Pancreas (tissue), 10 donors: ENCODE measurements at places on chromosomes 5 and 9. TPM values are rescaled to one million over a fixed set of nuclear protein-coding genes. Genes with fewer than 3 reads are reported as not detected.

SLC4A9 gene
- not detected for total RNA-seq

FBP1 gene
- total RNA-seq = 22.9 TPM

ABL1 gene
- total RNA-seq = 20.6 TPM

TDRD7 gene
- 4.1 TPM for total RNA-seq

EIF4E1B gene
- total RNA-seq = not detected

DND1 gene
- total RNA-seq = 0.37 TPM

GRCh38 chr5:122221857-122222256, 90.2 kb upstream of the SNCAIP start:
- no peak for DNase-seq

GRCh38 chr5:136060963-136061362, 32.2 kb downstream of the TGFBI start:
- DNase-seq = no peak

DNA sequence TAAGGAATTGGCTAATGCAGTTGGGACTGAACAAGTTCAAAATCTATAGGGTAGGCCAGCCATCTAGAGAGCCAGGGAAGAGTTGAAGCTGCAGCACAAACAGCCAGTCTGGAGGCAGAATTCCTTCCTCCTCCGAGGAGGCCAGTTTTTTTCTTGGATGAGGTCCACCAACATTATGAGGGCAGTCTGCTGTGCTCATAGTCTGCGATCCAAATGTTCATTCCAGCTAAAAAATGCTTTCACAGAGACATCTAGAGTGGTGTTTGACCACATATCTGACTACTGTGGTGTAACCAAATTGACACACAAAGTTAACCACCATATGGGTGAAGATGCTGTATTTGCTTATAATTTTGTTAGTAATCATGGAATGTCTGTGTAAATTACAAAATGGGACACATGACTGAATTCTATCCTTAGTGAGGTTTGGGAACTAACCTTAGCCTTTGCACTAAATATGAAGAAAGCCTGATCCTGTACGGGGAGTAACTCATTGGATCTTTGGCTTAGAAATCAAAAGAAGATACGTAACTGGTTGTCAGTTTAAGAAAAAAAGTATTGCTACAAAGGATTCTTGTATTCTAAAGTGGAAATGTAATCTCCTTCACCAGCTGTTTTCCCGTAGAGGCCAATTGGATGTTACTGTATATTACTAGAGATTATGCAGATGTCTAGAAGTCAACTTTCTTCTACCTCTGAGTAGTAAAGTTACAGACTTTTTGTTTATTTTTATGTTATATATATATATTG, 70.6 kb downstream of the SPIN1 start:
- no peak for DNase-seq

GRCh38 chr9:96020300-96020791, 144.9 kb downstream of the ERCC6L2 start:
- peak; percentile 52 for DNase-seq

- no peak for DNase-seq
These were observed 2042.6 kb upstream of the CDH6 start for GRCh38 chr5:29150840-29151239.

- DNase-seq = no peak
These were observed 290.9 kb upstream of the RGMB start for GRCh38 chr5:98482321-98483300.

DNA sequence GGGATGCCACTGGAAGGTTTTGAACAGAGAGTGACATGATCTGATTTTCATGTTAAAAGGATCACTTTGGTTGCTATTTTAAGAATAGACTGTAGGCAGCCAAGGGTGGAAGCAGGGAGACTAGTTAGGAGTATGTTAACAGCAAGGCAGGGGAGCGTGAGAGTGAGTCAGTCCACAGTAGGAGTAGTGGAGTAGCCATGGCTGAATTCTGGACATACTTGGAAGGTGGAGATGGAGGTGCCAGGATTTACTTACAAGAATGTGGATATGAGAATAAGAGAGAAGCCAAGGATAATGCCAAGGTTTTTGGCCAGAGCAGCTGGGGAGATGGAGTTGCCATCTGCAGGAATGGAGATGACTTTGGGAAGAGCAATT, 118.8 kb downstream of the GALNT10 start:
- no peak for DNase-seq

DNA sequence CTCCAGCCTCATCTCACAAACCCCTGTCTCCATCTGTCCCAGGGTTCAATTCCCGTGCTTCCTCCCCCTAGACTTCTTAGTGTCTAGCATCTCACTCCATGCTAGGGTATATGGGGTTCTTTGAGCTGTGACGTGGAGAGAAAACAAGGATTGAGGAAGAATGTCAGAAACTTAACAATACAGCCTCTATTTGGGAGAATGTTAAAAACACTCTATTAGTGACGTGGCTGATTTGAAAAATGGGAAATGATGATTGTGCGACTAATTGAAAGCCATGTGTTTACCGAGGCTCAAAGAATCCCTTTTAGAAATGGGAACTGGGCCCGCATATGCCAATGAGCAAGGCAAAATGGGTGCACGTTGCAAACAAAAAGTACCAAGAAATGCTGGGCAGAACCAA, 72.7 kb upstream of the TBC1D2 start:
- DNase-seq = no peak

GRCh38 chr5:127385936-127386335, 95.3 kb downstream of the MEGF10 start:
- DNase-seq = no peak

DNA sequence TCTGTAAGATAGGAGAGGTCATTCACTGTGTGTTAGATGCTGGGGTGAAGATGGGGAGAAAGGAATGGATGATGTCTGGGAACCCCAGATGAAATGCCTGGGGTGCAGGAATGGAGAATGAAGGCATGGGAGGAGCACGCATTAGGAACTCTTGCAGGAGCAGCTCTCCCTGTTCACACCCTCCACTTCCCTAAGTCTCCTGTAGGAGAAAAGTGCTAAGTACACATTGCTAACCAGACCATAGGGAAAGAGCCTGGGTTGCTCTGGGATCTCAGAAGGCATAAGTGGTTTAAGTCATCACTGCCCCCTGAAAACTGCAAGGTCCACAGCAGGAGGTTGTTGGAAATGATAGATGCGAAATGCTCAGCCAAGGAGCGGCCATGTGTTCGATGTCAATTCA, 163.1 kb downstream of the SEC61B start:
- DNase-seq = no peak

DNA sequence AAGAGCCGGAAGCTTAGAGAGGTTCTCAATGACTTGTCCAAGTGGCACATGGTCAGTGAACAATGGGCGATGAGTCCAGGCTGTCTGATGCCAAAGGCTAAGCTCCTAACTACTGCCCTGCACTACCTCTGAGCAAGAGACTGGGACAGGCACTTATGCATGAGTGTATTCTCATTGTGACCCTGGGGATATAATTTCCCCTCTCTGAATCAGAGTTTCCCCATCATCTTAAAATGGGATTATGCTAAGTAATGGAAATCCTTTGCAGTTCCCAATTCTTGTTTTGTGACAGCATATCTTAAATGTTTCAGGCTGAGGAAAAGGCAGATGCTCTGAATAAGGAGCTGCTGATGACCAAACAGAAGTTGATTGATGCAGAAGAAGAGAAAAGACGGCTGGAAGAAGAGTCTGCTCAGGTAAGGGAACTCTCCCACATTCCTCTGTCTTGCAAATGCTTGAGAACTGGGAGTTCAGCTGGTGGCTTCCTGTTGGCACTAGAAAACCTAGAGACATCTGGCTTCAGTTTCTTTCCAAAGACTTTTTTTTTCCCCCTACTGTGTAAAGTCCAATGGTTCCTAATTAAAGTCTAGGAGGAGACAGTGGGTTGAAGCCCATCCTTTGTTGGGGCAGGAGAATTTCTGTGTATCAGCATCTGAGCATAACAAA, 64.1 kb downstream of the GPR21 start:
- DNase-seq = no peak

DNA sequence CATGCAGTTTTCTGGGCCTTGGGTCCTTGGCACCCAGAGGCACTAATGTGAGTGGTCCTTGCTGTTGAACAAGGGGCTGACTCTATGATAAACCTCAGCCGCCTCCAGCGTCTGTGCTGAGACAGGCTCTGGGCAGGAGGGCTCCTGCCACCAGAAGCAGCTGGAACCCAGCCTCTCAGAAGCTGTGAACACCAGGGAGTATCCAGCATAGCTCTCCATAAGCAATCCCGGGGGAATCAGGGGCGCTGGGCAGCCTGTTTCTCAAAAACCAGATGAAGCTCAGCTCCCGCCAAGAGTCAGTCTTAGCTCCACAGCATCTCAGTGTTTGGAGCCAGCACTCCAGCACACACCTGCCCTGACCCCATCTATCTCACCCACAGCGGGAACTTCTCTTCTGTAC, 170.2 kb downstream of the HSPA4 start:
- no peak for DNase-seq
